ENCODE measurements at places on chromosomes 13 and 19. TPM values are rescaled to one million over a fixed set of nuclear protein-coding genes. Genes with fewer than 3 reads are reported as not detected.

DNA sequence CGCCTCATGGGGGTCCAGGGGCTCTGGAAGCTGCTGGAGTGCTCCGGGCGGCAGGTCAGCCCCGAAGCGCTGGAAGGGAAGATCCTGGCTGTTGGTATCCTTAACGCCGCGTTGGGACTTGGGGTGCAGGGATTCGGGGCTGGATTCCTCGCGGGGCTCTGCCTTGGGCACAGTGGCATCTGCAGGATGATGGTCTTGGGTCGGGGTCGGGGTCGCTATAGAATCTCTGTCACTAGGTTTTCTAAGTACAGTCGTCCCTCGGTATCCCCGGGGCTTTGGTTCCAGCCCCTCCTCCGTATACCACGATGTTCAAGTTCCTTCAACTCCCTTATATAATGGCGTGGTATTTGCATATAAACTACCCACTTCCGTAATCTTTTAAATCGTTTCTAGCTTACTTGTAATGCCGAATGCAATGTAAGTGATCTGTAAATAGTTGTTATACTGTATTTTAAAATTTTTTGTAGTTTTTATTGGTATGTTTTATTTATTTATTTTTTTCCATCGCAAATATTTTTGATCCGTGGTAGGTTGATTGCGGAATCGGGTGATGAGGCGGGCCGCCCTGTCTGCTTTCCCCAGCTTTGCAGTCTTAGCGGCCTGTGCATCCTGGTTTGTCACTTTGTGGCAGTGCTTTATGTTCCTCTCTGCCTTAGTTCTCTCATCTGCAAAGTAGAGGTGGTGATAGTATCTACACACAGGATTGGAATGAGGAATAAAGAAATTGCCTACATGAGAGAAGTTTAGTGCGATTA lies 606 bp downstream of the ERCC5 start:
- DNase-seq, result peak; percentile 79

DNA sequence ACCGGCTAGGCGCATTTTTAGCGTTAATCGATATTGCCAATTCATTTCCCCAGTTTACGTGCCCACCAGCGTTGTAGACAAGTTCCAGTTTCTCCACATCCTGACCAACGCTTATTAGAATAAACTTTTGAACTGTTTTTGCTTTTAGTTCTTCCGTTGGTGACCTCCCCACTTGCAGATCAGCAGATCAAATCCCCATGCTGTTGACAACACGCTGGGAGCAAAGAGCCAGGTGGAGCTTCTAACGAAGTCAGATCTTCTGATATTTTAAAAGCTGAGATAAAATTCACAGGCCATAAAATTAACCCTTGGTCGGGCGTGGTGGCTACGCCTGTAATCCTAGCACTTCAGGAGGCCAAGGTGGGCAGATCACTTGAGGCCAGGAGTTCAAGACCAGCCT lies 21.2 kb downstream of the RCN3 start:
- DNase-seq, result no peak

- no peak for DNase-seq
These were observed 250.6 kb downstream of the GPC6 start for GRCh38 chr13:93477238-93477637.

DNA sequence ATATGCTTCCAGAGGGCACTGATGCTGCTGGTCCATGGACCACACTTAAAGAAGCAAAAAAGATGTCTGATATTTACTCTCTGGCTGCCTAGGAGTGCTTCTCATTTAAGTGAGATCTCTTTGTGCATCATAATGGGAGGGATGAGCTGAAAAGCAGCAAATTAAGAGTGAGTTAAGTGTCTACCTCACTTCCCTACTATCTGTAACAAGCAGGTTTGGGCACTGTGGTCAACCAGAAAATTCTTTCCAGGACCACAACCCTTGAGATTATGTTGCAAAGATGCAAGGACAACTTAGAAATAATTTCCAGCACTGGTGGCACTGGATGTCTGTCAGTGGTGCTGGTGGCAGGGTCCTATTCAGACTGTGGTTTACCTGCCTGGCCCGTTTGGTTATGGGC lies 52.1 kb upstream of the USPL1 start:
- DNase-seq, result no peak

Gene DIAPH3
- 0.06 TPM for total RNA-seq

DNA sequence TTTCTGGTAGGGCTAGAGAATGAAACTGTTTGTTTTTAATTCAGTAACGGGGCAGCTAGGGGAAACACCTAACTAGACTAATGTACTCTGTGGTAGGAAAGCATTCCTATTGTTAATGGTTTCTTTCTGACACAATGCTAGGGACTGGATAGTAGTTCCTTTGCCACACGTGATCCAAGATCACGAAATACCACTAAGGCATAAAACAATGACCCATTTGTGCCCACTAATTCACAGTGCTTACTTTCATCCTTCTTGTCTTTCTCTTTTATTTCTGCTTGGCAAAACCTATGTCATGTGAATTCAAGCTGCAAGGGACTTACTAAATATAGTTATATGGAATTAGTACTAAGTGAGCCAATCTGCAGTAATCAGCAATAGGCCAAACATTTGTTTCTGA lies 834.1 kb upstream of the SLITRK6 start:
- DNase-seq, result no peak

Gene DDA1
- 47.7 TPM for total RNA-seq

DNA sequence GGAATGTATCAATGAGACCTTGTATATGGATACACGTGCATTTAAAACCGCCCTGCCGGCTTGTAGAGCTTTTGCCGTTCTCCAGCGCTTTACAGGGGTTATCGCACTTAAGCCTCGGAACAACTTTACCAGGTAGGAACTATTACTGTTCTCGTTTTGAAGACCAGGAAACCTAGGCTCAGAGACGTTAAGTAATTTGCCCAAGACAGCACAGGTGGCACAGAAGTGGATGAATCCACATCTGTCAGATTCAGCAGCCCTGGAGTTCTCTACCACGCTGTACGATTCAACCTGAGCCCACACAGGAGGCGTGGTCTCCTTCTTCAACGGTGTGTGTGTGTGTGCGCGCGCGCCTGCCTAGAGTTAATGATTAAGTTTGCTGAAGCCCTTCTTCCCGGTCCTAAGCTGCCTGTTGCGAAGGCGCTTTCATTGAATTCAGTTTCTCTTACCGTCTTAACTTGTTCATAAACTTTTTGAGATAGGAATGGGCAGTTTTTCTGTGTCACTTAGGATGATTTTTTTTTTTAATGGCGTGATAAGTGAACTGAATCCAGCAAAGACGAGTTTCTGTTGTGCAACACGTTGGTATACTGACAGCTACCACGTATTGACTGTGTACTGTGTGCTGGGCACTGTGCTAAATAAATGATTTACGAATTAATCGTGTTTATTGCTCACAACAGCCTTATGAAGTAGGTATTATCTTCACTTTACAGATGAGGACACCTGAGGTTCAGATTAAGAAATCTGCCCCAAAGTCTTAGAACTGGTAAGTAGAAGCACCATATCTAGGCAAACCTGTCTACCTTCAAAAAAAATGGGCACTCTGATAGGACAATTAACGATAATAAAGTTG lies 67.4 kb downstream of the KCNRG start:
- peak; percentile 74 for DNase-seq

GRCh38 chr13:31395090-31395489 lies 195.3 kb downstream of the B3GLCT start:
- DNase-seq, result no peak

Gene VASP
- 51.6 TPM for total RNA-seq

DNA sequence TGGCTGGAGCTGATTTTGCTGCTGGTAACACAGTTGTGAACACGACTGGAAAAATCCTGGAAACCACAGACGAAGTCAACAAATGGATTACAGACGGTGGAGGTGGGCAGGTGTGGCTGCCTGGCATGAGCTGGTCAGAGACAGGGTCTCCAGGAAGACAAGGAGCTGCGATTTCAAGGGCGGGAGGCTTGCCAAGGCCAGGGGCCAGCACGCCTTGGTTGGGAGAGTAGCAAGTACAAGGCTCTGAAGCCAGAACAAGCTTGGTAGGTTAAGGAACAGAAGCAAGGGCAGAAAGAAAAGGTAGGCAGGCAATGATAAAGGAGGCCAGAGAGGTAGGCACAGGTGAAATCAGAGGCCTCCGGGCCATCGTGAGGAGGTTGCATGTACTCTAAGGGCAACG lies 50.7 kb upstream of the AMER2 start:
- DNase-seq, result no peak

DNA sequence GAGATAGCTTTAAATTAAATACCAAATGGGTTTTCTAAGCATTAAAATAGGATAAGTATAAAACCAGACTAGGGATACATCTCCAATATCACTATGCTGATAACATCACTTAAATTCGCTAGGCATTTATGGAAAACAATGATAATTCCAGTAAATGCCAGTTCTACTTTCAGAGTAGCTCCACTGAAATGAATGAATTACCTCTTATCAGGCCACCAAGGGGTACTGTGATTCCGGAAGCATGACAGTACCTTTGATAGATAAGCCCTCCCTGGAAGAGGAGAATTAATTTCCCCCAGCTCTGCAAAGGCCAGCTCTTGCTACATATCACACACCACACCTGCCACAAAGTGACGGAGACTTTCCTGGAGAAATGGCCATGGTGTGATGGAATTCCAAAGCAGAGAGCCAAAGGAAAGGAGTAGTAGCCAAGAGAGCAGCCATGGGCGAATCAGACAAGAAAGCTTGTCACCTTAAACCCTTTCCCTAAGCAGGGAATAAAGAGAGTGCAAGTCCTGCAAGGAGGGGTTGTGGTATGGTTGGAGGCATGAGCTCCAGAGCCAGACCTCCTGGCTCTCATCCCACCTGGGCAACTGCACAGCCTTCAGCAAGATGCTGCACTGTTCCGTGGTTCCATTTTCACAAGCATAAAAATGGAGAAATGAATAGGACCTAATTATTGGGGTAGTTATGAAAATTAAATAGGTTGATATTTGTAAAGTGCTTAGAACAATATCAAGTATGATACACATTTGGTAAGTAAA lies 423.1 kb downstream of the FGF14 start:
- no peak for DNase-seq

DNA sequence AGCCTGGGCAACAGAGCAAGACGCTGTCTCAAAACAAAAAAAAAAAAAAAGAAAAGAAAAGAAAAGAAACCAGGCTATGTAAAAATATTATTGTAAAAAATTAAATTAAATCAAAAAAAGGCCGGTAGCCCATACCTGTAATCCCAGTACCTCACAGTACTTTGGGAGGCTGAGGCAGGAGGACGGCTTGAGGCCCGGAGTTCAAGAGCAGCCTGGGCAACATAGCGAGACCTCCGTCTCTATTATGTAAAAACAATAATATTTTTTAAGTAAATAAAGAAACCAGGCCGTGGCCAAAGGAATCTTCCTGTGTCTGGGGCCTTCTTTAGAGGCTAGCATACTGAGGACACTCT lies 770 bp upstream of the CAPNS1 start:
- no peak for DNase-seq

DNA sequence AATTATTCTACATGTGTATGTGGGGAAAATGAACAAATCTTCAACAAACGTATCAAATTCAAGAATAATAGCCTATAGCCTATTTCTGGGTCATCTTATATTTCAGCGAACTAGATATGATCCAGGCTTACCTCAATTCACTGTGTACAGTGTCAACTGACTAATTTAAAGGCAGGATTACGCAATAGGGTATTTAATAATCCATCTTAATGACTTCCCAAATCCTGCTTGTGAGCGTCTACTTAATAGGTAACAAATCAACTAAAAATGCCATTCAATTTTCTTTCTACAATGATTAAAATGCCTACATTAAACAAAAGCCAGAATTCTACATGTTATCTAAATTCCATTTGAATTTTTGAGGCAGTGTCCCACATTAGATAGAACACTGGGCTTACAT lies 67.0 kb downstream of the USP12 start:
- no peak for DNase-seq

Gene UBL5
- total RNA-seq, result 173 TPM

DNA sequence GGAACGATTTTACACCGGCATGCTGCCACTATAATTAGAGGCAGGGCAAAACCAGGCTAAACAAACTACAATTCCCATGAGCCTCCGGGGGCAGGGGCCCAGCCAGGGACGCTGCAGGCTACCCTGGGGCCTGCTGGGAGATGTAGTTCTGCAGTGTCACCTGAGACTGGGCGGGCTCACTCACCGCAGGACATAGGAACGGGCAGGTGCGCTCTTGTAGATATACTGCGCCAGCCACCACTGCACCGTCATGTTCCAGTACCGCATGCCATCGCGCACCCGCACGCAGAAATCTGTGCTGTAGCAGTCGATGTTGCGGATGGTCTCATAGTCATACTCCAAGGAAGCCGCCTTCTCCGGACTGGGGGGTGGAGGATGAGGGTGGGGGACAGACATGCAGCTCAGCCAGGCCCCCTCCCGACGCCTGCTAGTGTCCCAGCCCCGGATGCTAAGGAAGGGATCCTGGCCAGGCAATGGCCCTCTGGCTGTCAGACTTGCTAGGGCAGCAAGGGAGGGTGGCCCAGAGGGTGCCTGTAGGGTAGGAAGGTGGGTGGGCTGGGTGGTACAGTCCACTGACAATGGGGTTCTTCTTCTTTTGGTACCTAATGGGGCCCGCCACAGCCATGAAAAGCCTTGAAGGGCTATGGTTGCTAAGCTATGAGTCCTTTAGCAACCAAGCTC lies 5.8 kb upstream of the TMC4 start:
- DNase-seq, result no peak

Gene TMEM161A
- total RNA-seq, result 9.9 TPM

- DNase-seq, result no peak
These were observed 107.3 kb upstream of the STARD13 start for GRCh38 chr13:33392794-33393405.

GRCh38 chr13:45368571-45368970 lies 27.6 kb upstream of the TPT1 start:
- no peak for DNase-seq

Gene SIRT6
- total RNA-seq, result 12.0 TPM

DNA sequence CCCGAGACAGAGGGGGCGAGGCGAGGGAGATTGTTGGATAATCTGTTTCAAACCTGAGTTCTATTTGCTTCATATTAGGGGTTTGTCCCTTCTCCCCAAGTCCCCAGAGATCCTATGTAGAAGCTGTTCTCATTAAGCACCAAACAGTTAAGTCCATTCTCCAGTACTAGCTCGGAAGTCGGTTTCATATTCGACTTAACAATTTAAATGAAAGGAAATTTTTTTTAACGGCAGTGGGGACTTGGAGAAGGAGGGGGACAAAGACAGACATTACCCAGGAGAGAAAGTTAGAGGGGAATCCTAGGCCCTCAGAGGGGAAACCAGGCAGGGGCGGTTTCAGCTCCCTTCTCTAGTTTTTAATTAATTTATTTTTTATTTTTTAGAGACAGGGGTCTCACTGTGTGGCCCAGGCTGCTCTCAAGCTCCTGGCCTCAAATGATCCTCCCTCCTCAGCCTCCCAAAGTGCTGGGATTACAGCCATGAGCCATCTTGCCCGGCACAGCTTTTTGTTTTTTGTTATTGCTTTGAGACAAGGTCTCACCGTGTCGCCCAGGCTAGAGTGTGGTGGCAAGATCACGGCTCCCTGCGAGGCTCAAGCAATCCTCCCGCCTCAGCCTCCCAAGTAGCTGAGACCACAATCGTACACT lies 13.7 kb upstream of the TLE2 start:
- no peak for DNase-seq

Gene FXYD1
- 2.4 TPM for total RNA-seq

Gene WIZ
- 16.4 TPM for total RNA-seq
